ENCODE measurements at places on chromosomes 4 and X.

- DNase-seq: no peak
Observed at GRCh38 chr4:182789529-182789928, 127.7 kb downstream of the DCTD start.

DNA sequence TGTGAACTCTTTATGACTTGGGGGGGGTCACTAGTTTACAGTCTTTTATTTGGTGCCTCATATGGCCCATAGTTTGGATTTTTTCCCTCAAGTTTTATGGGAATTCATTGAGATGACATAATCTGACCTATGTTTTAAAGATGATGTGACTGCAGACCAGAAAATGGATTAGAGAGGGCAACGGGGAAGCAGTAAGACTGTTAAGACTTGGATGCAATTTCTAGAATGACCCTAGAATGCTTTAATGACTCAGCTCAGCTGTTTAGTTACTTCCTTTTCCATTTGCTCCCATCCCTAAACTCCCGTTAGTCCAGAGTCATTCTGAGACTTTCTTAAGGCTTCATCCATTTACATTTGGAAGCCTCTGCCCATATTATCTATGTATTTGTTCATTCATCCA lies 59.9 kb upstream of the PDGFRA start:
- no peak for DNase-seq

DNA sequence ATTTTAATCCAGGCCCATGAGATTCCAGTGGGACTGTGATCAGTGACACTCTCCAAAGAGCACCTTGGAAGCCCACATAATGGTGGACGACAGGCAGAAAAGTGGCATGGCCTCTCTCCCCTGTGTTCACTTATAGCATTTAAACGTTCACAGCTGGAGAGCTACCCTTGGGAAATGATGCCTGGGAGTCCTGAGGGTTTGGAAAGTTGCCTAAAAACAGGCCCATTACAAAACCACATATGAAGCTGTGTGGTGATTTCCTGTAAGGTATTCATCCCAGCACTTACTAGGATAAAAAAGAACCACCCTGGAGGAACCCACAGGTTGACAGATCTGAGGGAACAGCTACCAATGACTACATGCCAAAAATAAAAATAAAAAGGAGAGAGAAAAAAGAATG lies 193.2 kb downstream of the RASL11B start:
- DNase-seq: no peak

- no peak for DNase-seq
Observed at GRCh38 chrX:24412637-24413363, 52.3 kb upstream of the PDK3 start.

DNA sequence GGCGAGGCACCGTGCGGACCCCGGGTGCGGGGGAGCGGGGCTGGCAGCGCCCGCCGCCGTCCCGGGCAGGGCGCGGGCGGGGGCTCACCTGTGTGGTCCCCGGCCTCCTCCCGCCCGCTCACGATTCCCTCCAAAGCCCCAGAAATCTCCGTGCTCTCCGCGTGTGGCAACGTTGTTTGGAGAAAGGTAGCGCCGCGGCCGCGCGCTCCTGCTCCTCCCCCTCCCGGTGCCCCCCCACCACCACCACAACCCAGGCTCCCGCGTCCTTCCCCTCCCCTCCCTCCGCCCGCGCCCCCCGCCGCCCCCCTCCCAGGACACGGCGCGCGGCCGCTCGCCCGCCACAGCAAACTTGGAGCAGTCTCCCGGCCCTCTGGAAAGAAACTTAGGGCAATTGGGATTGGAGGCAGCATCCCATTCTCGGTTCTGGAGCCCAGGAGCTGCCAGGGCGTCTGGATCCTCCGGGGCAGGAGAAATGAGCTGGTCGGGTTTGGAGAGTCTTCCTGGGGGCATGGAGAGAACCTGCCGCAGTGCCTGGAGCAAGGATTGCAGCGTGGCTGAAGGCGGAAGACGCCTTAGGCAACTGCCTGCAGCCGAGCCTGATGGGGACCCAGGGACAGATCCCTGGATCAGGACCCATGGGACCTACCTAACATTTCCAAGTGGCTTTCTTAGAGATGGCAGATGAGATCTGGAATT lies 855 bp downstream of the KLF3 start:
- no peak for DNase-seq

DNA sequence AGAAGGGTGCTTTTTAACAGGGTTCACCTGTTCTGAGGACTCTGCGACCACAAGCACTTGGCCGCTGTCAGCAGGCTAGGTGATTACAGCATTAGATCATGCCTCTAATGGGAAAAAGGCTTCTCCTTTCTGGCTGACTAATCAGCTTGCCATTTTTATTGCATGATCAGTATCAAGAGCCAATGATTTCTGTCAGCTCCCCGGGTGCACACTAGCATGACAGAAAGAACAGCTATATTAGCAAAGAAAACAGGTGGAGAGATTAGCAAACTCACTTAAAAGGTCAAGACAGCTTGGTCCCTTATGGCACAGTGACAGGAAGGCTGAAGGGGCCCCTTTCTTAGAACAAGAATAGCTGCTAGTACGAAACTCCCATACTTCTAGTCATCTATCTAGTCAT lies 170.0 kb downstream of the SMIM20 start:
- DNase-seq: no peak

DNA sequence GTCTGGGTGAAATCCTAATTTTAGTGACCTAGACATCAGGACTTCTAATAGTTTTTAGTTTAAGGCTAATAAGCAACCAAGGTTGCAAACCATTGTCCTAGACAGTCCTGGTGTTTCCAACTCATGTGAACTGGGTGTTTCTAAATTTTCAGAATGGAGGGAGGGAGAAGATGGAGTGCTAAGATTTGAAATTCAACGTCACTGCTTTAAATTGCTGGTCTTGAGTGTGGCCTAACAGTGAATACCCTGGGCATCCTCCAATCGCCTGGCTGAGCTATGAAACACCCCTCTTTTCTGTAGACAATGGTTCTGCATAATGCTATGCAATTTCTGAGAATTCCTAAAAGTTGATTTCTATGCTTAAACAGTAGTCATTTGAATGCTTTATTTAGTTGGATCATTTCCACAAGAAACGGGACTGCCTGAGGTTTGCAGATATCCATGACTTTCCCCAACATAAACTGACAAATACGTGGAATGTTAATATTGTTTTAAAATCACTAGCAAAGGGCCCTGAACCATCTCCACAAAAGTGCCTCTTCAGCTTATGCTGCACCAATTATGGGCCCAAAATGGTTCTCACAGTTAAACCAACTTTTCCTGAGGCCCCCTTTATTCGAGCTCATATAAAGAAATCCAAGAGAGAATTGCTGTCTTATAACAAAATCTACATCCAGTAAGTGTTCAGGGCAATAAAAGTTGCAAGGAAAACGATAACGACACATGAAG lies 1.1 kb downstream of the FBXL5 start:
- no peak for DNase-seq

DNA sequence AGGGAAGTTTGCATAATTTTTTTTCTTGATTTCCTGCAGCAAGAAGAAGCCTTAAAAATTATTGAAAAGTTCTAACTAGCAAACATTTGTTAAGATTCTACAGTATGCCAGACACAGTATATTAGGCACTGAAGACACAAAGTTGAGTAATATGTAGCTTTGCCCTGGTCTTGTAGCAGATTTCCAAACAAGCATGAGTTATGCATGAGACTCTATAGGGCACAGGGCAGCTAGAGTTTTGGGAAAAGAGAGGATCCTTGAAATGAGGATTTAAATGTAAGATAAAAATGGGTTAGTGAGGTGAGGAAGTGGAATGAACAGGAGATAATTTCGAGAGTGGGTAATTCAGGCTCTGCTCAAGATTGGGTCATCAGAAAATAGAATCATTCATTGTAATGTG lies 8.6 kb upstream of the GPRIN3 start:
- DNase-seq: no peak

- DNase-seq: no peak
Observed at GRCh38 chr4:176308441-176308840, 11.3 kb upstream of the SPCS3 start.

DNA sequence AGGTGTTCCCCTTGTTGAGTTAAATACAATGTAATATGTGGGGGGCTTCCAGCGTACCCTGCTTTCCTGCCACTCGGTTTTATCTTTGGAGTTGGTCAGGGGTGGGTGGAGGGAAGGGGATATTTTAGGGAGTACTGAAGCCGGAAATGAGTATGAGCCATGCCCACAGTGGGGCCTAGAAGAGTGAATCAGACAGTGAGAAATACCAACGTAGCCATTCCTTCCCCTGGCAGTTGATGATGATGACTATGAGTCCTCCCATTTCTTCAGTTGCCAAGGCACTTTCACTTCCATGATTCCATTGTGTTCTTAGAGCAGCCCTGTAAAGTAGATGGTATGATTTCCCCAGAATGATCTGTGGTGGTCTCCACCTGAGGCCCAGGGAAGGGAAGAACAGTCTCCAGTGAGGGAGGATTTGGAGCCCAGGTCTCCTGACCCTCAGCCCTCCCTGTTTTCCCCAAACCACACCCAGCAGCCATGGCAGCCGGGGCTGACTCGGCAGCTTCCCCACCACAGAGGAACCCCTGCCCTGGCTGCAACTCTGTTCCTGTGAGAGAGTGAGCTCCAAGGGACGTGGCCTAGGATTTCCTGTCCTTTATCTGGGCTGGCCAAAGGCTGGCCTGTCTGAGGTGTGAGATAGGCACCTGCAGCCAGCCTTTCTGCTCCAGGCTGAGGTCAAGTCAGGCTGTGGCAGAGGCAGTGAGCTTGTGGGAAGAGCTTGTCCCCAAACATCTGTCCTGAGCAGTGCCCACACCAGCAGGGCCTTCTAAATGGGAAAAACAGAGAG lies 52.7 kb downstream of the STARD8 start:
- no peak for DNase-seq

DNA sequence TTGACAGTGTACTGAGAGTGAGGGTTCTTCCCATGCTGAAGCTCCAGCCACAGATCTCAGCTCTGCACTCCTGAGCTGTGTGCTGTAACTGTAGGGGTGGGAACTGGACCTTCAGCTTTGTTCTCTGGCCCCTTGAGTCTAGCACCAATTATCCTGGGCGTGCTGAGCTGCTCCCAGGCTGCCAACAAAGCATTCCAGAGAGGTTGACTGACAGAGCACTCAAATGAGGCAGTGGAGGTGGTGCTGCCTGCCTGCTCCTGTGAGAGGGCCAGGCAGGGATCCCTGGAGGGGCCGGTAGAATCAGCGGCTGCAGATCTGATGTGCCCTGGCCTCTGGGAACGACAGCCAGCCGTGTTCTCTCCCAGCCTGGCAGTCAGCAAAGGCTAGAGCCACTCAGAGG lies 375.7 kb upstream of the AADAT start:
- DNase-seq: no peak

- DNase-seq: no peak
Observed at GRCh38 chrX:49187028-49187394, 838 bp upstream of the PRICKLE3 start.

DNA sequence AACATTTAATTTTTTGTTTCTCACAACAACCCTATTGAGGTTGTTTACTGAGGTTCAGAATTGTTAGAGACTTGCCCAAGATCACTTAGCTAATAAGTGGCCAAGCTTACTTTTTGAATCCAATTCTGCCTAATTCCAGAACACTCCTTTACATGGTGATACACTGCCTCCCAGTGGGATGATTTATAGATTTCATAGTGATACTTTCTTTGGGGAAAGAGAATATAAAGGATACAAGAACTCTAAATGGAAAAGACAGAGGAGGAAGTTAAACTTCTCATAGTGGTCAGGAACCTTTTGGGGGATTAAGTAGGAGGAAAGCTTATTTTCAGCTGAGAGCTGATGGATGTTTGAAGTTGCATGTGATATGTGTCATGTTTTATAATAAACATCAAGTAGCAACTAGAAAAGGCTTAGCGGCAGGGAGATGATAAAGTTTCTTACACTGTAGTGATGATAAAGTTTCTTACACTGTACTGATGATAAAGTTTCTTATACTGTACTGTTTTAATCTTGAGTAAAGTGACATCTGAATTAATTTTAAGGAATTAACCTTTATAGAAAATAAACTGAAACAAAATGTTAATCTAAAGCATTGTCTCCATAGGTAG lies 15.3 kb downstream of the STAG2 start:
- DNase-seq: no peak

Measured in T follicular helper cell (primary cell).